Cortex of kidney (tissue), 1 donor: ENCODE measurements at places on chromosomes 2 and 18.

- DNase-seq = no peak
Observed at GRCh38 chr2:60719331-60719730, 36.7 kb upstream of the PAPOLG start.

GRCh38 chr2:143574069-143574468 is 444.9 kb downstream of the ARHGAP15 start:
- no peak for DNase-seq

DNA sequence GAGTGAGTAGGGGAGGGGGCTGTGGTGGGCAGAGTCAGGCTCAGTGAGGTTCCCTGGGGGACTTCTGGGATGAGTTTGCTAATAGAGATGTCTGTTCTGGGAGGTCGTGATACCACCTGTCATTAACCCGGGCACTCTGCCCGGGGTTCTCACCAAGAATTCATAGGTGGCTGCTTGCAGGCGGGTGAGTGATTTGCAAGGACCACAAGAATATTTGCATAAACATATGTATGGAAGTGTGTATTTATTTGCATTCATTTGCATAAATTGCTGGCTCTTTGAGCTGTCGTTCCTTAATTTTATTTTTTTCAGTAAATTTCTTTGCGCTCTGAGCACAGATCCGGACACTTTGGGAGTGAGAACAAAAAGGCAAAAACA is 260.0 kb downstream of the ATAD2B start:
- DNase-seq = no peak

DNA sequence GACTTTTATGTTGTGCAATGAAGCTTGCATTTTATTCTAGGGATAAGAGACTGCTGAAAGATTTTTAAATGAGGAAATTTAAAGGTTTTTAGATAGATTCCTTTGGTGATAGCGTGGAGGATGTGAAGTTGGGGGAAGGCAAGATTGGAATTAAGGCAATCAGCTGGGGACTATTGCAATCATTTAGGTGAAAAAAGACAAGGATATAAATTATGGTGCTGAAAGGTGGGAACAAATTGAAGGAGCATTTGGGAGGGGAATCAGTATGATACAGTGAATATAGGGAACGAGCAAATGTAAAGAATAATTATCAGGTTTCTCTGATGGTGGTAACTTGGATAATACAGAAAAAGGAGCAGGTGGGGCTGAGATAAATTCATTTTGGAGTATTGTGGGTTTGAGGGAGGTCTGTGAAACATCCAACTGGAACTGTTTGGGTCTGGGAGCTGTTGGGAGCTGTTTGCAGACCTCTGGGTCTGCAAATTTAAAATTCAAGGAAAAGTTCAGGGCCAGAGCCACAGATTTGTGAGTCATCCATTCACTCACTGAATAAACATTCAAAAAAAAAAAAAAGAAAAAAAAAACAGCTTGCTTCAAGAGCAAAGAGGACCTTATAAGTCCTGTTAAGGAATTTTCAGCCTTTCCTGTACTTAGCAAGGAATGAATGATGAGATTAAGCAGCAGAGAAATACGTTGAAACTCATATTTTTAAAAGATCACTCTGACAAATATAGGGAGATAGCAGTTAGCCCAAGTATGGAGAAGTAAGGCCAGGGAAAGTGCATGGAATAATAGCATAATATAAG is 257.5 kb upstream of the FN1 start:
- no peak for DNase-seq

DNA sequence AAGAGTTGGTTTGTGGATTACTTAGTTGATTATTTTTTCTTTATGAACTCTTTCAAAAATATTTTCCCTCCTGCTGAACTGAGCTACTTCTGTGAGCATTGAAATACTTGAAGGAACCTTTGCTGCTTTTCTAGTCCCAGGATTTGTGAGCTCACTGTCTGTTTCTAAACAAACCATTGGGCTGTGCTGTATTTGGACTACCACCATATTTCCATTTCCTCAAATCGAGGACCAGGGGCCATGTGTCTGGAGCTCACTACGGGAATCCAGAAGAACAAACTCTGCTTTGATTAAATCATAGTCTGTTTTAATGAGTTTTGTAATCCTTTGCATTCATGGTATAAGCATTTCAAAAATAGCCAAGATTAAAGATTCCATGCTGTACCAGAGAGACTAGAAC is 1.3 kb downstream of the MRPL33 start:
- DNase-seq = no peak

GRCh38 chr2:176790468-176790867 is 422.1 kb upstream of the HNRNPA3 start:
- no peak for DNase-seq

DNA sequence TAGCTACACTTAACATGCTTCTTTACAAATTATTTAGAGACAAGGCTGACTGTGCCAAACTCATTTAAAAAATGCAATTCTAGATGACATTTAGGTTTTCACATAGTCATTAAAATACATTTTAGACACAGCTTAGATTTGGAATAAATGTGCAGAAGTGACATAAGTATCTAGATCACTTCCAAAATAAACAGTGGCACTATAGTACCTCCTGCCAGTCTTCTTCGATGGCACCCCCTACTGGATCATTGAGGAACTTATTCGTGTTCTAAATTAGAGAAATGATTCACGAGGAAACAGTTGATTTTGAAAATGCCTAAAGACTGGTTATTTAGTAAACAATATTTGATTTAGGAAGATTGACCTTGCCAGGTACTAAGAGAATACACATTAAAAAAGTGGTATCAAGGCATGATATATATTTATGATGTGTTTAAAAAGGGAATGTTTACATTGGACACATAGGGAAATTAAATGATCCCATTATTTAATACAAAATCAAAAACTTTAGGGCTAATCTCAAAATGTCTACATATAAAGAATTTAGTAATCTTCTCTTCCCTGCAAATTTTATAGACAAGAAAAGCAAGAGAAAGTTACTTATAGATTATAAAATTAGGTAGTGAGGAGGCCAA is 323.9 kb downstream of the XIRP2 start:
- no peak for DNase-seq

DNA sequence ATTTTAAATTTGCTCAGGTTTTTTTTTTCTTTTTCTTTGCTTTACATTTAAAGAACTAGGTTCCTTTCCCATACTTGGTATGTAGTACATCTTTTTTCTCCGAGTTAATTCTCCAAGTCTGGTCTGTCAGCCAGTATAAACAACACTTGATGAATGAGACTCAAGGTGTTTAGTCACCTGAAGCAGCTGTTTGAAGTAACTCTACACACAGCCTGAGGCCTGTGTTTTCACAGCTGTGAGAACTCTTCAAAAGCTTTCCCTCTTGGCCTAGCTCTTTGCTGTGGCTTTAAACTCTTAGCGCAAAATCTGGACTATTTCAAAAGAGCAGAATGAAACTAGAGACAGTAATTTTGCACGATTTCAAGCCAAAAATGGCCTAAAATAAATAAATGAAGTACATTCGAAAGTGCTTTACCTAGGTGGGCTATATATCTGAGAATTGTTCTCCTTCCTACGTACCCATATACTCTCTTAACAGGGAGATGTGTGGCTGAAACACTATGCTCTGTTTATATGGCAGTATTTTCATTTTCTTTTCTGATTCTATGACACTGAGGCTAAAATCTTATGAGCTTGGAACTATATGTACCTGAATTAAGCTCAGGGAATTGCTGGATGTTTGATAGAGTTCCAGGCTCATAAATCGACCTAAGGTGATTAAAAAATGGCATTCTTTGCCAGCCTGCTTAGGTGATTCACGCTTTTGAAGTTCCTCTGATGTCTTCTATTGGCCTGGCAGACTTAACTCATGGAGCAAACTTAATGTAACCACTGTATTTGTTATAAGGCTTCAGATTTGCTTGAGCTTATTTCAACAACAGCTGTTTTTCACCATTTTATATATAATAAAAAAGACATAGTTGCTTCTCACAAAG is 1044.1 kb upstream of the ZEB2 start:
- no peak for DNase-seq

DNA sequence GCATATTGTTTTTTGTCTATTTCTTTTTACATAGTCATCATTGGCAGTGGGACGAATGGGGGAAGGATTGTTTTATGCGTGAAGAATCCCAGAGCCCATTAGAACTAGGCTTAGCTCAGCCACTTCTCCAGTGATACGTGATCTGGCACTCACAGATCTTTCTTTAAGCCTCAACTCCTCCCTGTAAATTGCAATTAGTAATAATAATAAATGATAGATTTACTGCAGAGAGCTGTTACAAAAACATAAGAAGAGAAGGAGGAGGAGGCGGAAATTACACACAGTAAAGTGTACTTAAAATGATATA is 629.3 kb downstream of the NRXN1 start:
- no peak for DNase-seq

DNA sequence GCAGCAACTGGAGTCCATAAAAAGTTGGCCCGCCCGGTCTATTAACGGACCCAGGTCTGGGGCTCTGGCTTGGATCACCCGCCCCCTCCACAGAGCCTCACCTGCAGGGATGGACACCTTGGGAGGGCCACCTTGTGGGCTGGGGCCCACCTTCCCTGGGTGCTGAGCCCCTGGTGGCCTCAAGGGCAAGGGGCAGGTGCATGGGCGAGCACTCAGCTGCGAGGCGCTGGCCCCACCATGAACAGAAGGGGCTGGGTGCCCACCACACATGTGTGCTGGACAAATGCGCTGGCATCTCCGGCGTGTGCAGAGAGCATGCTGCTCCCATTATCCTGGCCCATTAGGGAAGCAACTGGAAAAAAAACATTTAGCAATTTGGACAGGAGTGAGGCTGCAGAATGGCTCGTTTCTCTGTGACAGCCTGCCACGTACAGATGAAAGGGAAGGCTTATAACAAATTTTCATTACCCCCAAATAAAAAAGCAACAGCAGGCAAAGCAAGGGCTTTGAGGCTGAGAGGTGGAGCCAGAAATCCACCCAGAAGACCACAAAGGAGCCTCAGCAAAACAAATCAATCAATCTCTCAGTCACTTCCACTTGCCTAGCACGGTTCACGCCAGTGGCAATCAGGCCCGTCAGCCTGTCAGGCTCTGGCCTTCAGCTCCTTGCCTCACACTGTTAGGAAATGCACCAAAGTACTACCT is 253.1 kb upstream of the ZNF521 start:
- DNase-seq = no peak

- DNase-seq = no peak
Observed at GRCh38 chr2:75729861-75730260, 19.1 kb upstream of the GCFC2 start.

DNA sequence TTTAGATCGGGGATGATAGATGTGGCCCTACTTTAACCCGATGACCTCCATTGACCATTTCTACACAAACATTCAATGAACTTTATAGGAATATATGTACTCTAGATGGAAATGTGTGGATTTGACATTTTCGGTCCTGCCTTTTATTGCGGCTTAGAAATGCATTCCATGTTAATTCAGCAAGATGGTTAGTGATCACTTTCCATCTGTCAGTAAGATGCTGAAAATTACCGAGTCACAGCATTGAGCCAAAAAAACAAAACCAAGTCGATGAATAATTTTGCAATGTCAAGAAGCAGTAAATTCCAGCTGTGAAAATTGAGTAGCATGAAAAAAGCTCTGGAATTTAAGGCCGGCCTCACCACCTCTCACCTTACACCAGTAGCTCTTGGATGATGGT is 1642.6 kb upstream of the NXPH2 start:
- DNase-seq = no peak

- DNase-seq = no peak
Observed at GRCh38 chr2:44178950-44179349, 10.3 kb downstream of the PPM1B start.

DNA sequence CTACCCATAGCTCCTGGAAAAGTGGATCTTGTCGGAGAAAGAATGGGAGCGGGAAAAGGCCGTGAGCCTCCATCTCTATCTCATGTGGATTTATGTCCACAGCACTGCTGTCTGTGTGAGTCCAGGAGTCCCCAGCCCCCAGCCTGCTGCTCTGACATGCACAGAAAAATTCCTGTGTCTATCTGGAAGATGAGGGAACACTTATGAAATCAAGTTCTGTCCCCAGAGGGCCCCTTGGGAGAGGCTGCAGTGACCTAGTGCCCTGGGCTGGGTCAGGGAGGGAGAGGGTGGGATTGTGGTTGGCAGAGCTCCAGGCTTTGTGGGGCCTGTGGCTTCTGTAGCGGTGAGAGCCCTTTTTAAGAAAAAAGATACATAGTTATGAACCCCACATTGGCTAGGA is 37.6 kb downstream of the HJURP start:
- no peak for DNase-seq

DNA sequence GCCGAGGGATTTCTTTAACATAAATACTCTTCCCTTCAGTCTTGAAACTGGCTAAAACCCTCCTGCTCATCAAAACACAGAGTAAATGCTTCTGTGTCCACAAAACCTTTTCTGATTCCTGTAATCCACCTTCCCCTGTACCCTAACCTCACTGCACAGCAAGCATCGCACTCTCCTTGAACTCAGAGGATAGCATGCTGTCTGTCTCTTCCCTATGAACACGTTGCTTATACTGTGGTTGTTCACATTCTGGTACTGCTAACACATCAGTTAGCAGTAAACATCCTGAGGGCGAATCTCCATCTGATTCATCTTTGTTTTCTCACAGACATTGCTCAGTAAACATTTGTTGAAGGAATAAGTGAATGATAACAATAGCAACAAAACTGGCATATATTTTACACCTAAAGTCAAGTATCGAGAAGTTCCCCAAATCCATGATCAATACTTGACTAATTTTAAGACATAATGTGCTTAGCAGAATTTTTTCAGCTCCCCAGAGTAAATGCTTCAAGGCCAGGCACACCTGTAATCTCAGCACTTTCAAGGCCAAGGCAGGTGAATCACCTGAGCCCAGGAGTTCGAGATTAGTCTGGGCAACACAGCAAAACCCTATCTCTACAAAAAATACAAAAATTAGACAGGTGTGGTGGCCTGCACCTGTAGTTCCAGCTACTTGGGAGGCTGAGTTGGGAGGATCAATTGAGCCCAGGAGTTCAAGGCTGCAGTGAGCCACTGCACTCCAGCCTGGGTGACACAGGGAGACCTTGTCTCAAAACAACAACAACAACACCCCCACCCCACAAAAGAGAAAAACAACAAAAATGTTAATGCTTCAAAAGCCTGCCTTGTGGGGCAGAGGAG is 45.6 kb upstream of the LPIN2 start:
- DNase-seq = no peak

DNA sequence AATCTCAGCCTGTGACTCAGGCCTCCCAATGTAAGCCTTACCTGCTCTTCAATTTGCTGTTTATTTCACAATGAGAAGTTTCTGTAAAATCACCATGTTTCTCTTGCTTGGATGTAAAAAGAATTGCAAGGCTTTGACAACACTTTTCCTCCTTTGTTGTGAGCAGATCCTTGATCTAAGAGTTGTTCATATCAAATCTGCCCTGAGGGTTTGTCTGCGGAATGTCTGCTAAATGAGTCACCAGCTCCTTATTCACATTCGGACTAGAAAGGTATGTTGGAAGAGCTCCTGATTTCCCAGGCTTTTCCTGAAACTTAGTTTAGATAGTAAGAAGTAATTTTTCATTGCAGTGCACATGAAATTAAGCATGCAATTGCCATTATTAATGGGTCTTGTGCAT is 268.2 kb upstream of the TCF4 start:
- no peak for DNase-seq

GRCh38 chr2:203787979-203788378 is 79.6 kb upstream of the CTLA4 start:
- DNase-seq = no peak
